Stimulated activated CD4-positive, alpha-beta T cell treated with anti-CD3 and anti-CD28 coated beads, TNF-alpha, amount 100 ng/mL, for 48 hours (primary cell): ENCODE measurements at places on chromosomes 1 and 21.

DNA sequence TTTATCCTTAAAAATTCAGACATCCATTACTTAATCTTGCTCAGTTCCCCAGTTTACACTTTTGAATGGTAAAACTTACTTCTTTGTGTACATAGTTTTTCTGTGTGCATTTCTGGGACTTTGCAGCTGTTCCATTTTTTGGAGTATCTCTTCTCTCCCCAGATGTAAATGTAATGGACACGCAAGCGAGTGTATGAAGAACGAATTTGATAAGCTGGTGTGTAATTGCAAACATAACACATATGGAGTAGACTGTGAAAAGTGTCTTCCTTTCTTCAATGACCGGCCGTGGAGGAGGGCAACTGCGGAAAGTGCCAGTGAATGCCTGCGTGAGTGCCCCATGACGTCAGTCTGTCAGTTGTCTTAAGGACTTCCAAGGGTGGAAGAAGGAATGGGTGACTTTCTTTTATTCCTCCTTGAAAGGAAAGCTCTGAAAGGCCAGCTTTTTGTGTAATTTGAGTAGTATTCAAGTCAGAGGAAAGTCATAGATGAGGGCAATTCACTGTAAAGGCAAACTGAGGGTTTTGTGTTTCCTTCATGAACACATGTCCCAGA, 75.7 kb upstream of the LAMC2 start:
- no peak for DNase-seq

DNA sequence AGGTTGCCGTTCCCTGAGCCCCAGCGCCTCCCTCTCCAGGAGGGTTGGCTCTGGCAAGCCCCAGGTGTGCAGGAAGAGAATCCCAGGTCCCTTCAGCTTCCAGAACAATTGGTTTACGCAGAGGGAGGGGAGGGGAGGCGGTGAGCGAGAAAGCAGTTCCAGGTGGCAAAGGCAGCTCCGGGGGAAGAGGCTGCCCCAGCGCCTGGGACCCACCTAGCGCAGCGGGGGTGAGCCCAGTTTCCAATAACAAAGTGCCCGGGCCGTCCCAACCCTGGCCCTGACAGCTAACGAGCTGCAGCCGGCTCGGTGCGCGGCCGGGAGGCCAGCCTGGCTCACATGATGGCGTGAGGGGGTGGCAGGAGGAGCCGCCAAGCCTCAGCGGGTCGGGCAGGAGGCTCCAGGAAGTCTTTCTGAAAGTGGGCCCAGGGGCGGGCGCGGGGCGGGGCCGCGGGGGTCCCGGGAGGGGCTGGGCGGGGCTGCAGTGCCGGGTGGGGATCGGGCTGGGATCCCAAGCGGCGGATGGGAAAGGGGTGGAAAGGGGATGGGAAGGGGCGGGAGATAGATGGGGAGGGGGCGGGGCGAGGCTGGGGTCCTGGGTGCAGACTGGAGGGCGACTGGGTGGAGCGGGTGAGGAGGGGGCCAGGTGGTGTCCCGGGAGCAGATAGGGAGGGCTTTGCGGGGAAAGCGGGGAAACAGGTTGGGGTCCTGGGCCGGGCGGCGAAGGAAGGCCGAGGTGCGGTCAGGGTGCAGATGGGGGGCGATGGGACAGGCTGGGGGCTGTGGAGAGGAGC, 22.8 kb downstream of the DHRS3 start:
- DNase-seq, result no peak

GRCh38 chr1:8551613-8552489, 233.9 kb downstream of the SLC45A1 start:
- no peak for DNase-seq

GRCh38 chr1:93882269-93882668, 3.3 kb upstream of the DNTTIP2 start:
- no peak for DNase-seq

DNA sequence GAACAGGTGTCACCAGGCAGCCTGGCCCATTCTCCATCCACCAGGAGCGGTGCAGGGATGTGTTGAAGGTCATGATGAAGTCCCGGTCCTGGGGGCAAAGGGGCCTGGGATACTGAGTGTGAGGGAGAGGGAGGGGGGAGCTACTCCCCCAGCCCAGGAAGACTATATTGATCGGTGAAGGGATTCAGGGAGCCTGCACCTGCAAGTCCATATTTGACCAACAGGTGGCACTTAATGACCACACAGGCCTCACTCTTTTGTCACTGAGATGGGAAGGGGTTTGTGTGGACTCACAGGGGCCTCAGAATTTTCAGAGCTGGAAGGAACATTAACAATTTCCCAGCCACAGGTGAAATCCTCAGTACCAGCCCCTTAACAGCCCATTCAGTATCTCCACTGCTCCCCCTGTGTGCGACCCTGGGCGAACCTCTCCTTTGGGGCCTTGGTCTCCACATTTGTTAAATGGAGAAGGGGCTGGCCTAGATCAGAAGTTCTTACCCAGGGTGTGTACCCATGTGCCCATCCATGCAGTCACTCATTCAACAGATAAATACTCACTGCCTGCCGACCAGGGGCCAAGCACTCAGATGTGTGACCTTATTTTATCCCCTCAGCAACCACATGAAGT, 55.6 kb downstream of the NKAIN1 start:
- DNase-seq, result no peak

DNA sequence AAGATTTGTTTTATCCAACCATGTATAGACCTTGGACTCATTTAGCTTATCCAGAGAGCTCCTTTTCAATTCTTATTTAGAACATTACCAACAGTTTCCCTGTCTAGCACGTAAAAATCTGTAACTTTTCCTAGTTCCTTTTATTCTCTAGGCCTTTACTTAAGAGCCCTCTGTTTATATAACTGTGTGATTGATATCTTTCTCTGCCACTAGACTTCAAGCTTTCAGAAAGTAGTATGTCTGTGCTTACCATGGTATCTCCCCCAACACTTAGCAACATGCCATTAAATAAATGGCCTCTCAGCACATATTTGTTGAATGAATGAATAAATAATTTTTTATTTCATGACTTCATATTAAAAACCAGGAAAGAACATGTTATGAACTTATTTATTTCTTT, 209.4 kb downstream of the PTPRC start:
- no peak for DNase-seq
